ENCODE measurements at places on chromosomes 2 and 18.

GRCh38 chr2:127726158-127726880 is 25.0 kb downstream of the SFT2D3 start:
- DNase-seq: no peak

DNA sequence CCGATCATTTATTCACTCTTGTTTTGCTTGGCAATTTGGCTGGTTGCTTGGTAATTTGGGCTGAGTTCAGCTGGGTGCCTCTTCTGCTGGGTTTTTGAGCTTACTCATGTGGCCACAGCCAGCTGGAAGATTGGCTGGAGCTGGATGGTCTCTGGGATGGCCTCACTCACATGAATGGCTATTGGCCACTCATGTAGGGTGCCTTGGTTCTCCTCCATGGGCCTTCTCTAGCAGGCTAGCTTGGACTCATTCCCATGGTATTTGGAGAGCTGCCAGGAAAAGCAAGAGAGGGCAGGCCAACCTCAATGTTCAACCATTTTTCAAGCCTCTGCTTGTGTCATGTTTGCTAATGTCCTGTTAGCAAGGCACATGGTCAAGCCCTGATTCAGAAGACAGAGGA is 16.9 kb downstream of the ZAP70 start:
- DNase-seq: no peak

- no peak for DNase-seq
Measured at GRCh38 chr18:5508821-5509220, 35.0 kb downstream of the EPB41L3 start.

DNA sequence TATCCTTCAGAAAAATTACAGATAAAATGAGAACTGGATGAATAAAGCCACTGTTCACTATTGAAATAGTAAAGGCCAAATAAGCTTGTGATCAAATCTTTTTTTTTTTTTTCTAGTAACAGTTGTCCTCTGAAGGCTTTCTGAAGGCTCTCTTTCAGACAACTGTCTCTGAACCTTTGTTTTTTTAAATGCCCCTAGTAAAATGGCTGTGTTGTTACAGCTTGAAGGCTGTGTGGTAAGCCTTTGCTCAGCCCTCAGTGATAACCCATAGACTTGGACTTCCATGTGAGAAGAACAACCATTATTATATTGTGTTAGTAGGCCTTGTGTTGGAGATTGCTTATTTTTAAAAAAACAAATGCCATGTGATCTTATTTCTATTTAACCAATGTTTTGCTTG is 17.6 kb downstream of the FMNL2 start:
- no peak for DNase-seq

DNA sequence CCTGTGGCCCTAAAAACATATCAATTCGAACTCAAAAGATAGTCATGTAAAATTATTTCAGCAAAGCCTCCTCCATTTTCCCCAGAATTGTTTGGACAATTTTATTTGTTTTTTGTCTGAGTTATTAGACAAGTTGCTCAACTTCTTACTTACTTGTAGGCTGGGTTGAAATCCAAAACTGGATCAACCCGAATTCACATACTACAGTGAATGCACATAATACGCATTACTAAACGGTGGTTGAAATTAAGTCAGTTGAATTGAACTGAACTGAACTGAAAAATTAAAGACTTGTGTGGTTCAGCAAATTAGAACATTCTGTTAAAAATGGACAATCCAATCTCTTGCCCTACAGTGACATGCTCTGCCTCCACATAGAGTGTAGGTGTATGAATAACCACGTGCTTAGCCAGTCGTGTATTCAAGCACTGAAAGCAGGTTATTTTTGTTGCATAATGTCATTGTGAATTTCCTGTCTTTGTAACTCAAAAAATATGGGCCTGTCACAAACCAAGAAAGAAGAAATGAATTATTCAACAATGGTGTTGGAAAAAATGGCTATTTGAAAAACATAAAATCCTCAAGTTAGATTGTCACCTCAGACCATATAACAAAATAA is 441.0 kb downstream of the TXNL1 start:
- DNase-seq: no peak

- no peak for DNase-seq
Measured at GRCh38 chr2:11421863-11422490, 44.0 kb downstream of the E2F6 start.

GRCh38 chr18:5420906-5421305 is 122.9 kb downstream of the EPB41L3 start:
- DNase-seq: no peak

GRCh38 chr2:109331081-109331480 is 202.1 kb downstream of the SH3RF3 start:
- DNase-seq: no peak

GRCh38 chr18:70194227-70194890 is 11.1 kb downstream of the RTTN start:
- no peak for DNase-seq

- no peak for DNase-seq
Measured at GRCh38 chr2:31413862-31414550, 536 bp downstream of the XDH start.

DNA sequence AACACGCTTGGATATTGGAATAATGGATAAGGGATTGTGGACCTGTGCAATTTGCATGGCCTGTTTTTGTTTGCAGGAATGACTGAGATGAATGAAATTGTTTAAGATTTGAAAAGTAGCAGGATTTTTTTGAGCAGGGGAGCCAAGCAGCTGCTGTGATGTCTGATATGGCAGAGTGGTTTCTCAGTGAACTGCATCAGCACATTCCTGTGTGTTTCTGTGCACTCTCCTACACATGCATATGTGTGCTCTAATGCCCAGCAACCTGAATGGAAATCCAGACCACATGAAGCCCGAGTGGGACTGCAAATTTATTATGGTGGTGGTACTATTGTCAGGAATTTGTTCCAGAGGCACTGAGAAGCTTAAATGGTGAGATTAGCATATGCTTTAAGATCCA is 161.7 kb downstream of the PARD3B start:
- DNase-seq: no peak

DNA sequence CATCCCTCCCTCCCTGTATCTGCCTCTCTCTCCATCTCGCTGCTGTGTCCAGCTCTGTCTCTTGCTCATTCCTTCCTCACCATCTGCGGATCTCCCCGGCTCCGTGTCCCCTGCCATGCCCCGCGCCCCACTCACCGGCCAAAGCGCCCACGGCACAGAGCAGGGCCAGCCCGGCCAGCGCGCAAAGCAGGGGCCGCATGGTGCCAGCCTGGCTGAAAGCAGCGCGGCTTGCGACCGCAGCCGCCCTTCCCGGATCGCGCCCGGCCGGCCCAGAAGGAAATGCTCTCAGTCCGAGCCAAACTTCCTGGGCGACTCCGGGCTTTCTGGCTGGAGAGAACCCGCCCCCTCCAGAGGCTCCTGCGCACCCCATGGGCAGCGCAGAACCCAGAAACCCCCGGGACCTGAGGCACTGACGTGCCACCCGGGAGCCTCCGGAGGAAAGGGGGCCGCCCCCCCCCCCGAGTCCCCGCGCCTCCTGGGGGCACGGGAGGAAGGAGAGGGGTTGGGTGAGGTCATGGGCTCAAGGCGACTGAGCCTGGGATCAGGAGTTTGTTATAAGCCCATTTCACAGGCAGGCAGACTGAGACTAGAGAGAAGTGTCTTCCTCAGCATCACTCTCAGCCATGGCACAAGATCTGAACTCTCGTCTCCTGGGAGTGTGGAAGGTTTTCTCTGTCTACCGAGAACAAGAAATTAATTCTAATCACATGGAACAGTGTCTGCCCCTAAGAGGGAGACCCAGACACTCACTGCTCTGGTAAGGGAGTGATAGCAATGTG is 45.2 kb upstream of the RAB6C start:
- DNase-seq: no peak

GRCh38 chr2:127404466-127405254 is 13.6 kb upstream of the PROC start:
- no peak for DNase-seq

GRCh38 chr2:135585586-135585985 is 54.3 kb downstream of the R3HDM1 start:
- DNase-seq: no peak

DNA sequence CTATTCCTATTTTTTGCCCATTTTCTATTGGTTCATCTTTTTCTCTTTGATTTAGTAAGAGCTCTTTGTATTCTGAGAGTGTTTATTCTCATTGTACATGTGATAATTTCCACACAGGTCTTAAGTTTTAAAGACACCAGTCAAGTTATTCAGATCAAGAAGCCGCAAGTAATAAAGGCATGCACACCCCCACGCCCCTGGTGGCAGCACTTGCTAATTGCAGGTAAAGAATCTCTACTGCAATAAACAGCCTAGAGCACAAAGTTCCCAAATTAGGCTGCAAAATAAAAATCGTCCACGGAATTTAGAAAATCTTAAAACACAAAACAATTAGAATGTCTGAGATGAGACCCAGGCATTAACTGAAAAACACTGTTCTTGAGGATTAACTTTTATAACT is 45.2 kb downstream of the ST3GAL5 start:
- DNase-seq: no peak

- no peak for DNase-seq
Measured at GRCh38 chr2:152236191-152236925, 60.8 kb upstream of the STAM2 start.

GRCh38 chr2:26305540-26305939 is 40.4 kb upstream of the SELENOI start:
- no peak for DNase-seq

DNA sequence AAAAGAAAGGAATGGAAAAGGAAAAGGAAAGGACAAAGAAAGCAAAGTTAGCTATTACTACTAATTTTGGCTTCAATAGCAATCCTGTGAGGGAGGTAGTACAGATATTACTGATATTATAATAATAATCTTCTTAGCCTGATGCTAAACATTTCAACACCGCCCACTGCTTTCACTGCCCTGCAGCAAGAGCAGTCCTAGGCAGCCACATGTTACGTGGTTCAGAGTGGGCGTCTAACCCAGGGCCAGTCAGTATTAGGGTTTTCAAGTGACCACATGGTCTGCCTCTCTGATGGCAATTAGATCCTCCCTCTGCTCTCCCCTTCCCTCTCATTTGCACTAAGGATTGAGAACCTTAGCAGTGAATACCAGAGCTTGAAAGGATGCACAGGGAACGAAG is 83.7 kb upstream of the ZNF397 start:
- DNase-seq: no peak

DNA sequence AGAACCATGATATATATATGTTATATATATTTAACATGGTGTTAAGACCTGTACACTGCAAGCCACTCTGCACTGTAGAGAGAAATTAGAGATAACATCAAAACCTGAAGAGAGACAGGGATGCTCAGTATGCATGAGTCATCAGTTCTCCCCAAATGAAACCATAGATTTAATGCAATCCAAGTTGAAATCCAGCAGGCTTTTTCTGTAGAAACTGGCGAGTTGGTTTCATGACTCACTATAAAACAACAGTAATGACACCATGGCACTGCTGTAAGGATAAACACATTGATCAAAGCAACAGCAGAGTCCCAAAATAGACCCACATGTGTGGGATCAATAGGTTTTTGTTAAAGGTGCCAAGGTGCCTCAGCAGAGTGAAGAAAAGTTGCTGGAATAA is 65.8 kb downstream of the RTP5 start:
- no peak for DNase-seq

GRCh38 chr18:34709750-34710441 is at the start of gene DTNA:
TSS of gene DTNA (plus strand) at chr18:34710298. CDS start at chr18:34755977, 45,679 bp downstream.
- DNase-seq: no peak

DNA sequence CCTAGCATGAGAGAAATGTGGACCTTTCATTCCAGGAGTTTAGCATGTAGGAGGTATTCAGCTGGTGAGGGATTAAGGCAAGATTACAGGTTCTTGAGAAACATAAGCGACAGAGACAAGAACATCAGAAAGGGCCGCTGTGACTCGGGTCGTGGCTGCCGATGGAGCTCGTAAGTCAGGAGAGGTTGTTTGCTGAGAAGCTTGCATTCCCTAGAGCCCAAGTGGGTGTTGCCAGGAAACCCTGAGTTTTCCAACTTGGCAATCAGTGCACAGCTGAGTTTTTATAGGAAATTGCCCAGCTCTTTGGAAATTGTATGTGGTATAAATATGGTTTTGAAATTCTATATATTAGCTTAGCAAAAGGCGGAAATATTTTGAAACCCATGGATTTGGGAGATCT is 46.4 kb upstream of the CYP1B1 start:
- no peak for DNase-seq

- DNase-seq: no peak
Measured at GRCh38 chr2:183948861-183949260, 649.5 kb upstream of the ZNF804A start.

All from effector CD8-positive, alpha-beta T cell (primary cell).